ENCODE measurements at places on chromosomes 16 and 17.
A peak's percentile ranks its signal among the peaks of the same experiment; 100 is the strongest.

DNA sequence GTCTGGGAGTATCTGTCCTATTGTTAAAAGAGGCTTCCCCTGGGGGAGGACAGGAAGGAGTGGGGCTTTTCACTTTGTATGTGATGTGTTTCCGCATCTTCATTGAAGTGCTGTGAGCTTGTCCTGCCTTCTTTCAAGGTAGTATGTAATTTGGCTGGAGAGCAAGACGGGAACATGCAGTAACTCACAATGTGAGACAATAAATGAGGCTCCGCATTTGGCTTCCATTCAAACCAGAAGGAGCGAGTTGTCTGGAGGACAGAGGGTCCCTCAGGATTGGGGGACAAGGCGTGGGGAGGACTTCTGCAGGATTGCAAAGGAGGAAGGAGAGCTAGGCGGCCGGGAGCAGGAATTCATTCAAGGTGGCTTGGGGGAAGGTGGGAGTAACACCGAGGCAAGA lies 203.5 kb downstream of the RBFOX3 start:
- DNase-seq, result no peak

DNA sequence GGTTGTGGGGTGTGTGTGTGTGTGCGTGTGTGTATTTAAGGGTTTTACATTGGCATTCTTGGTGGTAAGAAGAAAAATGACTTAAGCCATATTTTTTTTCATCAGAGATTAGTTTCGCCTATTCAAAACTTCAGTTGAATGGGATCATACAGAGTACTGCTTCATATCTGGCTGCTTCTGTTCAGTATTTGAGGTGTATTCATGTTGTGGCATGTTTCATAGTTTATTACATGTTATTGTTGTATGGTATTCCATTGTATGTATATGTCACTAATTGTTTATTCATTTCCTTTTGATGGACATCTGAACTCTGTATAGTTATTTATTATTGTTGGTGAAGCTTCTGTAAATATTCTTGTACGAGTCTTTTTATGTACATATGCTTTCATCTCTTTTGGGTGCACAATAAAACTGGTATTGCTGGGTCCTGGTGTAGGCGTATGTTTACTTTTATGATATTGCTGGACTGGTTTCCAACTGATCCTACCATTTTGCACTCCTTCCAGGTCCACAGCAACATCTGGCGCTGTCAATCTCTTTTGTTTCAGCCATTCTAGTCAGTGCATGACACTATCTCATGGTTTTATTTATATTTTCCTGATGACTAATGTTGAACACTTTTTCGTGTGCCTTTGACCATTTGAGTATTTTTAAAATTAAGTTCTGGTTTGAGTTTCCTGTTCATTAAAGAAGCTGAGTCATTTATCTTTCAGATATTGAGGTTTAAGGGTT lies 77.4 kb upstream of the MAF start:
- no peak for DNase-seq

DNA sequence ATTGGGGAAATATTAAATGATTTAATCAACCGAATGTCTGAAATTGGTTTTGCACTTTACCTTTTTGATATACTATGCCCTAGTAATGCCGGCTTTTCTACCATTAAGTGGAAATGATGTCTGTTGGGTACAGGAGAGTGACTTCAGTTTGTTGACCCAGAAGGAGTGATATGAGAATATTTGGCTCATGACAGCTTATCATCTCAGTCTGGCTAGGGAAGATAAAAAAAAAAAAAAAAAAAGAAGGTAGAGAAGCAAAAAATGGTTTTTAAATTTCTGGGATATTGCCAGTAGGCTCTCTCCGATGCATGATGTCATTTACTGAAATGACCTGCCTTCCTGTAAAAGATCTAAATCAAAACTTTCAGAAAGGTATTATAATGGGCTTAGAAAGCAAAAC lies 69.0 kb downstream of the CNTNAP4 start:
- DNase-seq, result no peak

DNA sequence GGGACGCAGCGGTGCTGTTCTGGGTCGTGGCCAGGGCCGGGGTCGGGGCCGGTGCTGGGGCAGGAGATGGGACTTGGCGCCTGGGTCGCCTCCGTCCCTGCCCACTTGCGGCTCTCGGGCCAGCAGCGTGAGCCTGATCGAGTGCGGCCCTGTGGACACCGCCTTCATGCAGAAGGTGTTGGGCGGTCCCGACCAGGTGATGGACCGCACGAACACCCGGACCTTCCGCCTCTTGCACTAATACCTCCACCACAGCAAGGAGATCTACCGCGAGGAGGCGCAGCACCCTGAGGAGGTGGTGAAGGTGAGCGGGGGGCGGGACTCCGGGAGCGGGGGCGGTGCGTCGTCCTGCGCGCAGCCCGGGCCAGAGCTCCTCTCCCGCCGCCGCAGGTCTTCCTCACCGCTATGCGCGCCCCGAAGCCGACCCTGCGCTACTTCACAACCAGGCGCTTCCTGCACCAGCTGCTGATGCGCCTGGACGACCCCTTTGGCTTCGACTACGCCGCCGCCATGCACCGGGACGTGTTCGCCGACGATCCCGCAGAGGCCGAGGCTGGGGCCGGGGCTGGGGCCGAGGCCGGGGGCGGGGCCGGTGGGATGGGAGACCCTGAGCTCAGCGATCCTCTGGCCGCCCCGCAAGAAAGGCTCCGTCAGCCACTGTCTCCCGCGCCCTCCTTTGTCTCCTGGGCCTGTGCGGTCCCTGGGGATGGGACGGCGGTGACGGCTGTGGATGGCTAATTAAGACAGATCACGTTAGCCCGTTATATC lies 4.5 kb upstream of the HSD17B1 start:
- DNase-seq, result no peak

DNA sequence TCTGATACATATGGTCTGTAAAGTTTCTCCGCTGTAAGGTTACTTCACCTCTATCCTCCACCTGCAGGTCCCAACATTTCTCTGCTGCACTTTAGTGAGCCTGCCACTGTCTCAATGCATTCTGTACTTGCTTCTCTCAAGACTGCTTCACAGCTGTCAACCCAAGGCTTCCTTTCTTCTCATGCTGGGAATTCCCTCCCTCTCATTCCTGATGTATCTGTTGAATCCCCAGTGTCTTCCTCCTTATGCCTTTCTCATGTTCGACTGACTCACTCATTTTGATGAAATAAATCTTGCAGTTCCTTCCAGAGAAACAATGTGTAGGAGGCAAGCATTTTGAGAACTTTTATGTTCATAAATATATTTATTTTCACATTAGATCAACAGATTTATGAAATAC lies 288.3 kb downstream of the CNTNAP4 start:
- no peak for DNase-seq

DNA sequence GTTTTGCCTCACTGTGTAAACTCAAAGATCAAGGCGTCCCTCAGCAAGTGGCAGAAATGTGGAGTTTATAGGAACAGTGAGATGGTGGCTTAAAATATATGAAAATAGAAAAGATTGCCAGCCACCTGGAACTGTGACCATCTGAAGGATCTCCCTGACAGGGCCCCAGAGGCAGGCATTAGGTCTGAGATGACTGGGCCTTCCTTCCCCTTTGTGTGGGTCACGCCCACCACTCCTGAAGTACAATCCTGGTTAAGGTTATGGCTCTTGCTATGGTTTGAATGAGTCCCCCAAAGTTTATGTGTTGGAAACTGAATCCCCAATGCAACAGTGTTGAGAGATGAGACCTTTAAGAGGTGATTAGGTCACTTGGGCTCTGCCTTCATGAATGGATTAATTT lies 6.4 kb downstream of the ST6GALNAC2 start:
- peak; percentile 48 for DNase-seq

DNA sequence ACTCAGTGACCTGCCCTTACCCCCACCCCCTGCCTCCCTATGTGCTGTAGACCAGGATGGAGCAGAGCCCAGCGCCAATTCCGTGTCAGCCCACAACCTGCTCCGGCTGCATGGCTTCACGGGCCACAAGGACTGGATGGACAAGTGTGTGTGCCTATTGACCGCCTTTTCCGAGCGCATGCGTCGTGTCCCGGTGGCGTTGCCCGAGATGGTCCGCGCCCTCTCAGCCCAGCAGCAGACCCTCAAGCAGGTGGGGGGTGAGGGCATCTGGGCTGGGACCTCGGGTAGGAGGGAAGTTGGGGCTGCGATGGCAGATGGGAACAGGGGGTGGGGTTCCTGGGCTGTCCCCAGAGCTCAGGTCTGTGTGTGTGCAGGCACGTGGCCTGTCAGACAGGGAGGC lies 6.3 kb upstream of the CACNA1G start:
- no peak for DNase-seq

DNA sequence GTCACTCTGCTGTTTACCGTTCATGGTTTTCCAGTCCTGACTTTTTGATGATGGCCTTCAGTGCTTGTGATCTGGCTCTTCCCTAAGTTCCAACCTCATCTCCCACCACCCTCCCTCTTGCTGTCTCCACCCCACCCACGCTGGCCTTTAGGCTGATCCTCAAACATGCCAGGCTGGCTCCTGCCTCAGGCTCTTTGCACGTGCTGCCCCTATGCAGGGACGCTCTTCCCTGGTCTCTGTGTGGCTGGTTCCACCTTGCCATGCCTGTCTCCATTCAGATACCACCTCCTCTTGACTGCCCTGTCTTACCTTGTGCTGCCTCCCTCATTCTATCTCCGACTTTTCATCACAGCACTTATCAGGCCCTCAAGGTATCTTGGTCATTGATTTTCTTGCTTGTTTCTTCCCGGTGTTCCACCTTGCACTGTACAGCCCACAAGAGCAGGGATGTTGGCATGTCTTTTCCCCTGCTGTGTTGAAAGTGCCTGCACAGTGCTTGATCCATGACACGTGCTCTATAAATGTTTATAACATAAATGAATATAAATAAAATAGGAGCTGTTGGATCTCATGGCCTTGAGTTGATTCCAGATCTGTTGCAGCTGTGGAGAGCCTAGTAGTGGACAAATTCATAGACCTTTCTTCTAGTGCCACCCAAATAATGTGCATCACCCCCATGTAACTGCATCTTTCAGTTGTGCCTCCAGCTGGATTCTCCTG lies 229.0 kb downstream of the SNX29 start:
- DNase-seq, result no peak

- no peak for DNase-seq
Measured at GRCh38 chr17:59439741-59440211, 108.3 kb downstream of the YPEL2 start.

- no peak for DNase-seq
Measured at GRCh38 chr17:5416901-5417300, 2.6 kb downstream of the NUP88 start.

- DNase-seq, result no peak
Measured at GRCh38 chr17:57553991-57554825, 190.9 kb downstream of the CCDC182 start.

- DNase-seq, result no peak
Measured at GRCh38 chr17:34255381-34255732, 272 bp downstream of the CCL2 start.

DNA sequence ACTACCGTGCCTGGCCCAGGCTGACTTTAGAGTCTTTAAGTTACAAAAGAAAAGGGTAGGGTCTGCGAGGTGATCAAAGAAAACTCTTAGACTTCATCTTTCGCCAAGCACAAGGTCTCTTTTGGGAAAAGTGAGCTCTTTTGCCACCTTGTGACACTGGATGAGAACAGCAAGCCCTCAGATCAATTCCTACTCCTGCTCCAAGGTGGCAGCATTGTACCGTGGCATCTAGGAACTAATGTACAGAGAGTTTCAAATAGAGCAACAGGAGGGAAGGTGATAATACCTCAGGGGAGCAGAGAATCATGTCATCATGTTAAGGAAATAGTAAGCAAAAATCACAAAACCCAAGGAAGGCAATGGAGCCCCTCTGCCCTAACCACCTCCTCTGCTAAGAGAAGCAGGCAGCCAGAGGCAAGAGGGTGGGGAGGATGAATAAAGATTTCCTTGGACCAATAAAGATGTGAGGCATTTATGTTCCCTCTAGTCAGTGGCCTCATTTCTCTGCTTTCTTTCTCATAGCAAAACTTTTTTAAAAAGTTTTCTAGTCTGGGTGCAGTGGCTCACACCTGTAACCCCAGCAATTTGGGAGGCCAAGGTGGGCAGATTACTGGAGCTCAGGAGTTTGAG lies 2.1 kb upstream of the C17orf78 start:
- DNase-seq, result peak; percentile 54

- DNase-seq, result no peak
Measured at GRCh38 chr16:4319454-4320421, 3.9 kb downstream of the GLIS2 start.

- no peak for DNase-seq
Measured at GRCh38 chr17:4715063-4715744, 4.8 kb downstream of the ARRB2 start.

All from inflammatory macrophage treated with lipopolysaccharide for 1 hour (primary cell).